Esophagus mucosa (tissue), 1 donor: ENCODE measurements at places on chromosomes 3 and 15.
A peak's percentile ranks its signal among the peaks of the same experiment; 100 is the strongest.

DNA sequence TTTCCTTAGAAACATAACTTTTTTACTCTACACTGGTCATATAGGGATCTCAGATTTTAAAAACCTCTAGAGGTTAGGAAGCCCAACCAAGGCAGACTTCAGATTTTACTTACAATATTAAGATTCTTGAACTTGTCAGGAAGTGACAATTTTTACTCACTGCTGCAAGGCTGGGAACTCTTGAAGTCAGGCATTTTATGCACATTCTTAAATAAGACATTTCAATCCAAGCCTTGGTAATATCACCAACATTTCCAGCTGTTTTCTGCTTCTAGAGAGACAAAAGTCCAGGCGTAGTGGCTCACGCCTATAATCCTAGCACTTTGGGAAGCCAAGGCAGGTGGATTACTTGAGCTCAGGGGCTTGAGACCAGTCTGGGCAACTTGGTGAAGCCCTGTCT, 33.6 kb upstream of the UBP1 start:
- ATAC-seq = no peak

GRCh38 chr3:61315871-61316270, 64.6 kb upstream of the FHIT start:
- ATAC-seq = no peak

DNA sequence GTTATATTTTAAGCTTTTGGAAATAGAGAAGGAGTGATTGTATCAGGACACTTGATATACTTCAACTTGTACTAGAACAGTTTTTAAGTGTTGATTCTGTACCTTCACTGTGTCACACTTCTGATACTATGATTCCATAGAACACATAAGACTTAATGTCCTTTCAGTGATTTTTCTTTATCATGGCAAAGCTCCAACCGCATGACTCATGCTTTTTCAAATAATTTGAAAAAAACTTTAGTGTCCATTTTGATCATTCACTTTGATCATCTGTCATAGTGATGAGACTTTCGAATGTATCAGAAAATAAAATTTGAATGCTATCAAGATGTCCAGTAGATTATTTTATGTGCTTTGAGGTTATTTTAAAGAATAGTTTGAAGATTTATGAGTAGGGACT, 32.0 kb downstream of the AP4E1 start:
- no peak for ATAC-seq

- no peak for ATAC-seq
Observed at GRCh38 chr3:53120336-53120735, 9.9 kb downstream of the RFT1 start.

GRCh38 chr15:69060744-69061143, 46.2 kb downstream of the NOX5 start:
- no peak for ATAC-seq

DNA sequence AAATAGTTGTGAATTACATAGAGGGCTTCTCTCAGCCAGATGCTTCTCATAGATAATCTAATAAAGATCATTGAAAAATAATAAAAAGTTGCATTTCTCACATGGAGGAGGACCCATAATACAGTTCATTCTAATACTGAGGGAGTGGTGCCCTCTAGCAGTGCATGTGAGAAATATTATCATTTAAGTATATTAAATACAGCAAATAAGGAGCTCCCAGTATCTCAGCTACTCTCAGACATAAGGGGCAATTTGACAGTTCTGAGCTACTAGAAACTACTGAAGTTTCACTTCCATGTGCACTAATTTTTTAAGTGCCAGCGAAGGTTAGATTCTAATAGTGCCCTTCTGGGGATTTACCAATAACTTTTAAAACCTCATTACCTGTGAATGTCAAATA, 188.3 kb downstream of the IL5RA start:
- no peak for ATAC-seq

DNA sequence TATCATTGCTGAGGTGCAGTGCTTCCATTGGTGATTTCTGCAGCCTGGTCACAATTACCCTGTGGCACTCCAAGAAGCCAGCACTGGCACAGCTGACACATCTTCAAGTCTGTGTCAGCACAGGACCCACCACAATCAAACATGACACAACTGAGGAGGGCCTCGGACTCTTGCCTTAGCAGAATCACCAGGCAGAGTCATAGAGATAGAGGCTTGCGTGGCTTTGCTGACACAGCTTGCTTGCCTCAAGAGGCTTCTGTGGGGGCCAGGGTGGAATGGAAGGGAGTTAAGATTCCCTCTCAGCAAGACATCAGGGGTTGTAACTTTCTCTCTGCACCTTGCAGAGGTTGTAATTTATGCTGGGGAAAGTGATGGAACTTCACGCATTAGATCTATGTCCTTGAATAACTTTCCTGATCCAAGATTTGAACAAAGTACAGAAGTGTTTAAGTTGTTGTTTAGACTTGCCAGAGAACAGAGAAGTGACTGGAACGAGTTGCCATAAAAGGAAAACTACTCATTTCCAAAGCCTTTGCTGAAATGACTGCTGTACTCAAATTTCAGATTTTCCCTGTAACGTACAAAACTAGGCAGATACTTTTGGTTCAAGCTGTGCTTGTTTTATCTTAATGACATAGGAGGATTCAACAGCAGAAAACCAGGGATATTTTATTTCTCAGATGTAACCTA, 170.7 kb downstream of the DIPK2A start:
- peak; percentile 25 for ATAC-seq

DNA sequence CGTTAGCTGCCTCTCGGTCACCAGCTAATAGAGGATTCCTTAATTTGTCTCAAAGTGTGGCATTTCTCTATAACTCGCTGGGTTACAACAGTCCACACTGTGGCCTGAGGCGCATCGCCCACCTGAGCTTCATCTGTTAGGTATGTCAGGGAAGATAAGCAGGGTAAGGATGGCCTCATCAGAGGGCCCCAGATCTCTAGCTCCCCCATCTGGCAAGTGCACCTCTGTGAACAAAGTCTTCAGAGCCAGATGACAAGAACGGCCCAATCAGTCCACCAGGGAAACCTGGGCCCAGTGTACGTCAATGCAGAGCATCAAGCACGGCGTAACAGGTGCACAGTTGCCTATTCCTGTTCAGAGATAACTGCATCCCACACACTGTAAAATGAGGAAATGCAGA, 23.2 kb downstream of the FRG2C start:
- no peak for ATAC-seq

GRCh38 chr3:162192340-162193029, 695.9 kb downstream of the OTOL1 start:
- no peak for ATAC-seq

- ATAC-seq = no peak
Observed at GRCh38 chr3:46349484-46350261, 4.2 kb upstream of the CCR2 start.

DNA sequence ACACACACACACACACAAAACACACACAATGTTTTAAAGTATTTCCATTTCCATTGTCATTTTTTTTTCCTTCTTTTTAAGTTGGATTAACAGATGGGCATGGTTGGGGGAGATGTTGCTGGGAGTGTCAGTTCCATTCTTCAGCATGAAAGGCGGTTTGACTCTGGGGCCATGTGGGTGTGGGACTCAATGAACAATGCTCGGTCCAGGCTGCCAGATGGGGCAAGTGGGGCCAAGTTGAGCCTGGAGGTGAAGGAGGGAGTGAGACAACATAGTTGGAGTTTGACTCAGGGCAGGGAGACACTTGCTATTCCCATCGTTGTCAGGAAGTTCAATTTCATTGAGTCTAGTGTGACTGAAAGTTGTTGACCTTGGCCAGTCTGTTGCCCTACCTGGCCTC, 125.3 kb downstream of the TLE3 start:
- no peak for ATAC-seq

DNA sequence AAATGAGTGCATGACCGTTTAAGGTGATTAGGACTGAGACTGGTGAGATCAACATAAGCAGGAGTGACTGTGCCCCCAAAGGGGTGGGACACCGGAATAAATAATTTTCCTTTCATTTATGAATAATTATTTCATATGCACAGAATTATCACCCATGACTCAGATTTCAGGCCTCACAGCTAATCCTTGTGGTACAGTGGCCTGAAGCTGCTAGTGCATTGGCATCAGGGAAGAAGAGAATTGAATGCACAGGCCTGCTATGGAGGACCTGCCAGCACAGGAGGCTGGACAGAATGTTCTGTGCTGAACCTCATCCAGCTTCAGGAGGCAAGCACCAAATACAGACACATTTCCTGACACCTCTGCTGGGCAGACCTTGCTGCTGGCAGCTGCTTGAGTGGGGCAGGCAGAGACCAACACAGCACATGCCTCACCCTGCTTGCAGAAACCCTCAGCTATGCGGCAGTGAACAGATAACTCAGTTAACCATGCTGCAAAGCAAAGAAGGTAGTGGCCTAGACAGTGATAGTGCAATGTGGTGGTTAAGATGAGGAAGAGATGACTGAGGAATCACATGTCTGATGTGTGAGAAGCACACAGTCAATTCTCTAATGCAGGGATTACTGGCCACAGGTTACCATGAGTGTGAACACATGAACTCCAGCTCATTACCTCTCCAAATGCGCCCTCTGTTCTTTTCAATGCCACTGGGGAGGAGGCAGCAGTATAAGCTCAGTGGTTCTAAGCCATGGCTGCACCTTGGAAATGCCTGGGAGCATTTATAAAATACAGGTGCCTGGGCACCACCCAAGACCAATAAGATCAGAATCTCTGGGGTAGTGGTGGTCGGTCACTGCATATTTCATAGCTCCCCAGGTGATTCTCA, 68.1 kb upstream of the SCN5A start:
- ATAC-seq = no peak

DNA sequence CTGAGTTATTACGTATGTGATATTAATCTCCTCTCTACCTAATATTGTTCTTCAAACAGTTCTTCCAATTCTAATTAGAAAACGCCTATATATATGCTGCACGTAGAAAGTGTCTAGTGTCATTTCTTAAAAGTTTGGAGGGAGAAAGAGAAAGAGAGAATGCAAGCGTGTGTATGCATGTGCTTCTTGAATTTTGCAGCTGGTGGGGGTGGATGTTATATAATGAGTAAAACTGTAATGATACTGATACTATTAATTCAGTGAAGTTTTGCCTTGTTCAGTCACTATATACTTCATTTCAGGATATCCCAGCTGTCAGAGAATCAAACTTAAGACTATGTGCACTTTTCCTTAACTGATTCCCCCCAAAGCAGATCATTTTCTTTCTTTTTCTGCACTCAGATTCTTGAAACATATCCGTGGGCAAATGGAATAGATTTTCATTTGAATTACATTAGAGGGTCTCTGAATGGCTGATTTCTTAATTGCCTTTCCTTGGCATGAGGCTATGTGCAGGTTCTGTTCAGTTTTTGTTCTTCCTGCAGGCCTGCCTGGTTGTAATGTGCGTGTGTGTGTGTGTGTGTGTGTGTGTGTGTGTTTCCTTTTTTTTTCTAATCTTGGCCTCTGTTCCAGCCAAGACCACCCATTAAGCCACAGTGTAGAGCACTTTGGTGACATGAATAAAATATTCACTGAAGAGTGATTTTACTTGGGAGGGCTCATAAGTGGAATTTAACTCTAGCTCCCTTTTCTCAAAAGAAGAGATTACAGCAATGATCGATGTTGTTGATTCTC, 617.5 kb downstream of the RBMS3 start:
- no peak for ATAC-seq

GRCh38 chr15:80496096-80496495, 91.9 kb downstream of the ARNT2 start:
- ATAC-seq = no peak

- no peak for ATAC-seq
Observed at GRCh38 chr3:171606151-171606751, 146.0 kb upstream of the TNIK start.

GRCh38 chr15:28094732-28095521, 4.2 kb downstream of the OCA2 start:
- ATAC-seq = peak; percentile 94

DNA sequence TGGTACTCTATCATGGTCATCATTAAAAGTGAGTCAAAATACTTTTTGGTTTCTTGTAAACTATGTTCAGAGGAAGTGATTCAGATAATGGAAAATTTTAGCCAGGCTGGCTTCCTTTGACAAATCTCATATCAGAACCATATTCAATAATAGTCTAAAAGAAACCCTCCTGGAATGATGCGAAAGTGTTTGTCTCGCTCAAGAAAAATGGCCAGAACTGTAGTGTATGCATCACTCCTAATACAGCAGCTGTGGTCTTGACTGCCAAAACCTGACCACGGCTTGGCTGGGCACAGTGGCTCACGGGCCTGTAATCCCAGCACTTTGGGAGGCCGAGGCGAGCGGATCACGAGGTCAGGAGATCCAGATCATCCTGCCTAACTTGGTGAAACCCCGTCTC, 35.6 kb upstream of the KCNMB2 start:
- no peak for ATAC-seq

DNA sequence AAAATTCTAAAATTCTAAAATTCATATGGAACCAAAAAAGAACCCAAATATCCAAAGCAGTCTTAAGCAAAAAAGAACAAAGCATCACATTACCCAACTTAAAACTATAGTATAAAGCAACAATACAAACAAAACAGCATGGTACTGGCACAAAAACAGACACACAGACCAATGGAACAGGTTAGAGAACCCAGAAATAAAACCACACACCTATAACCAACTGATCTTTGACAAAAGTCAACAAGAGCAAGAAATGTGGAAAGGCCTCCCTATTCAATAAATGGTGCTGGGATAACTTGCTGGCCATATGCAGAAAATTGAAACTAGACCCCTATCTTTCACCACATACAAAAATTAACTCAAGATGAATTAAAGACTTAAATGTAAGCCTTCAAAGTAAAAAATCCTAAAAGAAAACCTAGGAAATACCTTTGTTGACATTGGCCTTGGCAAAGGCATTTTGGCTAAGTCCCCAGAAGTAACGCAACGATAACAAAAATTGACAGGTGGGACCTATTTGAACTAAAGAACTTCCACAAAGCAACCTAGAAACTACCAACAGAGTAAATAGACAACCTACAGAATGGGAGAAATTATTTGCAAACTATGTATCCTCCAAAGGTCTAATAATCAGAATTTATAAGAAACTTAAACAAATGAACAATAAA, 56.9 kb downstream of the TTBK2 start:
- ATAC-seq = no peak

DNA sequence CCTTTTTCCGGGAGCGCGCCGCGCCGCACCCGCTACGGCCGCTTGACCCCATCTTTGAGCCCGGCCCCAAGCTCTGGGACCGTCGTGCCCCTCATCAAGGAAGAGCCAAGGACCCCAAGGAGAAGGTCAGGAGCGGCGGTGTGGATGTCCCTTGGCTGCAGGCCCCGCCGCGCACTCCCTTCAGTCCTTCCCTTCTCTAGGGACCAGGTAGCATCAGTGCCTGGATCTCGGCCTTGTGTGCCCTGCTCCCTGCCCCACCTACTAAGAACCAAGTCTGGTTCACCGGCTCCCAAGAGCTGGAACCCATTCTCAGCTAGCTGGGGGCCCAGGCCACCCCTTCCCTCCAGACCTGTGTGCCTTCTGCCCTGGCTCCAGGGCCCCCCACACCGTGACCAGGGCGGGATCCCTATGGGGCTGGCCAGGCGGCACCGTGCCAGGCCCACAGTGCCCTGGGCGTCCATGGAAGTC, 69.3 kb upstream of the CGNL1 start:
- peak; percentile 36 for ATAC-seq

GRCh38 chr3:123880998-123881561, 3.1 kb downstream of the MYLK start:
- ATAC-seq = no peak

GRCh38 chr15:32718821-32719716, 1.3 kb downstream of the GREM1 start:
- ATAC-seq = peak; percentile 22
